Testis (tissue), 5 donors: ENCODE measurements at places on chromosomes 6 and 20.
A peak's percentile ranks its signal among the peaks of the same experiment; 100 is the strongest.

- no peak for DNase-seq
These were observed 6.9 kb downstream of the TP53INP2 start for GRCh38 chr20:34710861-34711574.

- DNase-seq = peak; percentile 38
These were observed 397 bp downstream of the WDR27 start for GRCh38 chr6:169701311-169701953.

DNA sequence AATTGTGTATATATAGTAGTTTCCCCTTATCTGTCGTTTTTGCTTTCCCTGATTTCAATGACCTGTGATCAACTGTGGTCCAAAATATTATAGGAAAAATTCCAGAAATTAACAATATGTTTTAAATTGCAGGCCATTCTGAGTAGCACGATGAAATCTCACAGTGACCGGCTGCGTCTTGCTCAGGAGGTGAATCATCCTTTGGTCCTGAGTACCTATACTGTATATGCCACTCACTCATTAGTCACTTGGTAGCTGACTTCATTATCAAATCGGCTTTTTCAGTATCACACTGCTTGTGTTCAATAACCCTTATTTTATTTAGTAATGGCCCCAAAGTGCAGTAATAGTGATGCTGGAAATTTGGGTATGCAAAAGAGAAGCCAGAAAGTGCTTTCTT lies 728.3 kb upstream of the EYS start:
- no peak for DNase-seq

DNA sequence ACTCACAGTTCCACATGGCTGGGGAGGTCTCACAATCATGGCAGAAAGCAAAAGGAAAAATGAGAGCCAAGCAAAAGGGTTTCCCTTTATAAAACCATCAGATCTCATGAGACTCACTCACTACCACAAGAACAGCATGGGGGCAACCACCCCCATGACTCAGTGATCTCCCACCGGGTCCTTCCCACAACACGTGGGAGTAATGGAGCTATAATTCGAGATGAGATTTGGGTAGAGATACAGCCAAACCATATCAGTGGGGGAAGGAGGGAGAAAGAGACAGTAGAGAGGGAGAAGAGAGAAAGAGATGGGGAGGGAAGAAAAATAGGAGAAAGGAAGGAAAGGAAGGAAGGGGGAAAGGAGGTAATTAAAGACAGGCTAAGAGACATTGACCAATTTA lies 30.1 kb downstream of the GMDS start:
- no peak for DNase-seq

DNA sequence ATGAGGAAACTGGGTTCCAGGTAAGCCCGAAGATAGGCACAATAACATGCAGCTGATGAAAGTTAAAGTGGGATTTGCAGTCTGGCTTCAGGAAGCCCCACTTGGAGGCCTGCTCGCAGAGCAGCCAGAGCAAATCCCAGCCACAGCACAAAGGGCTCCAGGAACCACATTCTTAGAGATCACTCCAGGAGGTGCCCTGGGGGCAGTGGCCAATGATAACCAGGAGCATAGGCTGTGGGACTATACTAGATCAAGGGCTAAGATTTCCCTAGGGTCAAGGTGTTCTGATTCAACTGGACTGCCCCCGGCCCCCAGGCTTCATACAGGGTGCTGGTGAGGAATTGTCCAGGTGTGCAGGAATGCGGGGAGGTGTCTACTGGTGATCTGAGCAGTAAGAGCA lies 133.9 kb upstream of the PTPRT start:
- DNase-seq = no peak

DNA sequence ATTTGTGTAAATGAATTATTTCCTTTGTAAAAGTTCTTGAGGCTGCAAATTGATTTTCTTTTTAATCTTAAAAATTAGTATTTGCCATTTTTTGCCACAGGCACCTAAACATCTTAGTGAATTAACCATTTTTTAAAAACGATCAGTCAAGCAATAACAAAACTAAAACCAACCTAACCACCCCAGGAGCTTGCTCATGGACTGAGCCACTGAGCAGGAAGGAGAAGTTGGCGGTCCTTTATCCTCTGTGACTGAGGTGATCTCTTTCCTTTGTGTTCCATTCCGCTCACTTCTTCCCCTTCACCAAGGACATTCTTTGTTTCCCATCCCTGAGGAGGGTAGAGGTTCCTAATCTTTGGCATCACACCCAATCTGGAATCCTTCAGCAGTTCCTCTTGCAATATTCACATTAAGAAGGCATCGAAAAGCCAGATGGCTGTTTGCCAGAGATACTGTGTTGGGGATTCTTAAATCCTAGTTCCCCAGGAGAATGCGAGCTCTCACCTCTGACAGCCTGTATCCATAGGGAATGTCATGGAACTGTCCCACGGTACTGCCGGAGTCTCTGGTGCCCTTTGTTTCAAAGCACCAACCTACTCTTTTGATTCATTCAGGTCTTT lies 30.5 kb downstream of the RPRD1B start:
- no peak for DNase-seq
